ENCODE measurements at places on chromosomes 2 and 18. TPM values are rescaled to one million over a fixed set of nuclear protein-coding genes. Genes with fewer than 3 reads are reported as not detected.

DNA sequence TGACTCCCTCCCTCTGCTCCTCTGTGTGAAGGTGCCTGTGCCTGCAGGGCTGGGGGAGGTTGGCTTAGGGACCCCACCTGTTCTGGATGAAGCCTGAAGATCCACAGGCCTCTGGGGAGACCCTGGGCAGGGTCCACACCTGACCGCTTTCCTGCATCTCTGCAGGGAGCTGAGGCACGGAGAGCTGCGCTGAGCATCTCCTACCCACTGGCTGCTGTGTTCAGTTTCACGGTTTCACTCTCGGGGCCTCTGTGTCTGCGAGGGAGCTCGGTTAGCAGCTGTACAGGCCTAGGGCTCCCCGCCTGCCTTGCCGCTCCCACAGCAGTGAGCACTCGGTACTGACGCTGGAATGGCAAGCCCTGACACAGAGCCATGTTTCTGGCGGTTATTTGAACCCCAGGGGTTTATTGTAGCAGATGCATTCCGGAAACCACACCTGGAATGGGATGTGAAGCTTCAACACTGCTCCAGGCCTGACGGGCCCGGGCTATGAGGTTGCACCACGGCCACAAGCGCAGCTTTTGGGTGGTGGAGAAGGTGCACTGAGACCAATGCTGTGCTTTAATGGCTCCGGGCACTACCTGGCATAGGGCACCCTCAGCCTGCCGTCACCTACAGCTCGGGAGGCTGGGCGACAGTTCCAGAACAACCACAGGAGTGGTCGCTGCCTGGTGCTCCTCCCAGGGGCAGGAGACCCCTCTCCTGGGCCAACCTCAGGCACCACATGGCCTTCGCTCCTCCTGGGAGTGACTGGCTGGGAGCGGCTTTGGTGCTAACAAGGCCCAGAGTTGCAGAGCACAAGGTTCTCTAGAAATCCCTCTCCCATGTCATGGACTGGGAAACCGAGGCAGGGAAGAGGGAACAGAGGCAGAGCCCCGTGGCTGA lies 257.9 kb downstream of the NDUFA10 start:
- DNase-seq, result no peak

DNA sequence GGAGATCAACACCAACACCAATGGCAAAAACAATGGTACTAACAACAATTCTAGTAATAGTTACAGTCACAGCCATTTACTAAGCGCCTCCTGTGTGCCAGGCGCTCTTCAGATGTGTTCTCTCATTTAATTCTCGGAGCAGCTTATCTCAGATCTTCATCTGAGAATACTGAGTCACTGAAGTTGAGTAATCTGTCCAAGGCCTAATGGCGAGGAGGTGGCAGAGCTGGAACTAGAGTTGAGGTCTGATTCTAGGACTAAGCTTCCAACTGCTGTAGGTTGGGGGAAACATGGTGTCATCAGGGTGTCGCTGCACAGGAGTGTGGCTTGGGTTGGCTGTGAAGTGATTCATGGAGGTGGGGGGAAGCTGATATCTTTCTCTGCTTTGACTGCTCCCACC lies 156.1 kb downstream of the DYSF start:
- no peak for DNase-seq

Gene SERPINB13
- not detected for polyA plus RNA-seq

DNA sequence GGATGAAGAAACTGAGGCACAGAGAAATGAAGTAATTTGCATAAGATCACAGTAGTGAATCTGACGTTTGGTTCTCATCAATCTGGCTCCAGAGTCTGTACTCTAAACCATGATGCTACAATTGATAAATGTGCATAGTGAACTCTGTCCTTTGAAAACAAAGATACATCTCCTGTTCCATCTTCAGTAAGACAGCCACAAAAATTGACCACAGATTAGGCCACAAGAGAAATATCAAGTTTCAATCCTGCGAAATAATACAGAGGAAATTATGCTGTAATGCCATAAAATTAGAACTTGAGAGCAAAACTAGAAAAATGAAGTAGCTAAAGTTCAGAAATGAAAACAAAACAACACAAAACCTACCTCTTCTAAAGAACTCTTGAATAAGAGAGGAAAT lies 28.4 kb downstream of the FAM98A start:
- DNase-seq, result no peak

DNA sequence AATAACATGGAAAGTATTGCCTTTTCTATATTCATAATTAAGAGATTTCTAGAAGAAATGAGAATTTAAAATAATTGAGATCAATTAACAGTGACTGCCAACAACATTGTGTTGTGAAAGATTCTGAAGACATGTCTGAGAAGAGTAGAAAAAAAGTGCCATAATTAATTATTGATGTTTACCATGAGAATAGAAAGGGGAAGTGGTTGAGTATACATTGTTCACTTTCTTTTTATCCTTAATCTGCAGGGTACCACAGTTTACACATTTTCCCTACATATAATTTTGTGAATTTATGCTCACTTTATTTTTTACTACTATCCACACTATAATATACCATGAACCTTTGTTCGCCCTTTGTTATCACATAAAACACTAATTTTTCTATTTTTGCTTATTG lies 47.1 kb upstream of the UBE2E3 start:
- DNase-seq, result no peak

GRCh38 chr2:168243061-168243460 lies 4.3 kb downstream of the STK39 start:
- no peak for DNase-seq

Gene IL1F10
- polyA plus RNA-seq, result not detected

GRCh38 chr18:12883372-12883683 lies 709 bp downstream of the PTPN2 start:
- DNase-seq, result peak; percentile 36

DNA sequence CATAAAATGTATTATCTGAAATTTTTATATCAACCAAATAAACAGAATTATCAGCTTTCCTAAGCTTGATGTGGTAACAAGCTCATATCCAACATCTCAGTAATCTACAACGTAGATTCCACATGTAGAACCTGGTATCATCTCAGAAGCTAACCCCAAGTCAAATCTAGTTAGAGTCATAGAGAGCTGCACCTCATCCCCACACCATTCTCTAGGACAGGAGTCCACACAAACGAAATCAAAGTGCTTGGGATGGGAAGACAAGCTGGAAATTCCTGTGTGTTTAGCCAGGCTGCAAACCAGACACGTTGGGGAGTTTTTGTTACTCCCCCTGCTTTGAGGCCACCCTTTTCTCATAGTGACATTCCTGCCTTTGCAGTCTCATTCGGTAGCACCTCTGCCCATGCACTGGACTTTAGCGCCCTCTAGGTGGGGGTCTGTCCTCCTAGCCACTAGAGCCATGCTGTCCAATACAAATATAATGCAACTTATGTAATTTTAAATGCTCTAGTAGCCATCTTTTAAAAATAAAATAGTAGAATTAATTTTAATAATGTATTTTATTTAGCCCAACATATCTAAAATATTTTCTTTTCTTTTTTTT lies 28.1 kb upstream of the SATB2 start:
- no peak for DNase-seq

Gene VWA3B
- polyA plus RNA-seq, result 0.40 TPM

Gene SIX3
- polyA plus RNA-seq, result not detected

Gene IL36B
- not detected for polyA plus RNA-seq

Gene ABCG8
- polyA plus RNA-seq, result 0.75 TPM

DNA sequence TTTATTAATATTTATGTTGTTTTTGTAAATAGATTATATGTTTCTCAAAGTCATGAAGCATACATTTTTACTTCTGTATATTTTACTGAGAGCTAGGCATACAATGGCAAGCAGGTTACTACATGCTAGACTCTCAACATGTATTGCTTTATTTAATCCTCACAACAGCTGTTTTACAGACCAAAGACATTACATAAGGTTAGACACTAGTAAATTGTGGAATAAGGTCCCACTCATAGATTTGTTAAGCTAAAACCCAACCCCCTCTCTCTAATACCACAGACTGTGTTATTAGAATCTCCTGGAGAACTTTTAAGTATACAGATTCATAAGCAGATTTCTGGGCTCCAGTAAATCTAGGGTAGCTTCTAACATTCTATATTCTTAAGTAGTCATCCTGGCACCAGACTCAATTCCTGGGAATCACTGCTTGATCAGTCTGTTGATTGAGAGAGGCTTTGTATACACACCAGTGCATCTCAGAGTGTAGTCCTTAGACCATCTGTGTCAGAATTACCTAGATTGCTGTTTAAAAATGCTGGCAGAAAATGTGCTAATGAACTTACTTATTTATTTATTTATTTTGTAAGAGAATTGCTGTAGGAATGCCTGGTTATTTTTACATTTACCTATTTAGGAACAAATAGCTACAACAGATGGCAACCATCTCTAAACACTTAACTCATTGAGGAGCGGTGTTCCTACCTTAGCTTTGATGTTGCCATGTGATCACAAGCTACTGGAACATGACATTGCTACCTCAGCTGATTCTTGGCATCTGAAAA lies 153.5 kb upstream of the CAVIN2 start:
- no peak for DNase-seq

GRCh38 chr2:24047703-24048033 lies 477 bp upstream of the WDCP start:
- DNase-seq, result no peak

- no peak for DNase-seq
These were observed 52.8 kb upstream of the PTMA start for GRCh38 chr2:231655488-231655887.

Gene TSPYL6
- 0.06 TPM for polyA plus RNA-seq

DNA sequence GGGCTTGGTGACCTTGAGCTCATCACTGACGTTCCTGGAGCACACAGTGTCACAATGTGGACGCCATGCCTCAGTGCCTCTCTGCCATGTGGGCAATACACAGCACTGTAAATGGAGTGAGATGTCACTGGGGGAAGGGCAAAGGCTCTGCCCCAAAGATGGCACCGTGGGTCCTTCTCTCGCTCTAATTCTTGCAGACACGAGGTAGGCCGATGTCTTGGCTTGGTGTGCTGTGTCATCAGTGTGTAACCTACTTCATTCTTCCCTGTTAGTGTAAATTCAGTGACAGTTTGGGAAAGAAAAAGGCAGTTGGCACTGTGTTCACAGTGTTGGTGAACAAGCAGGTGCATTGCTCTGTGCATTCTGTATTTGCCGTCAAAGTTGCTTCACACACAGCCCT lies 309.3 kb upstream of the MYT1L start:
- DNase-seq, result no peak

Gene SLC16A14
- 7.6 TPM for polyA plus RNA-seq

Gene ASPRV1
- polyA plus RNA-seq, result 4.6 TPM

Gene GATA6
- polyA plus RNA-seq, result 6.8 TPM

GRCh38 chr18:55109818-55110414 lies 150.7 kb upstream of the CCDC68 start:
- DNase-seq, result no peak

Gene ACKR3
- 72.7 TPM for polyA plus RNA-seq

Gene TOGARAM2
- 0.89 TPM for polyA plus RNA-seq

GRCh38 chr2:150690870-150691269 lies 203.4 kb upstream of the RND3 start:
- no peak for DNase-seq

Gene RRM2
- 49.4 TPM for polyA plus RNA-seq

Gene NAT8
- 26.7 TPM for polyA plus RNA-seq

DNA sequence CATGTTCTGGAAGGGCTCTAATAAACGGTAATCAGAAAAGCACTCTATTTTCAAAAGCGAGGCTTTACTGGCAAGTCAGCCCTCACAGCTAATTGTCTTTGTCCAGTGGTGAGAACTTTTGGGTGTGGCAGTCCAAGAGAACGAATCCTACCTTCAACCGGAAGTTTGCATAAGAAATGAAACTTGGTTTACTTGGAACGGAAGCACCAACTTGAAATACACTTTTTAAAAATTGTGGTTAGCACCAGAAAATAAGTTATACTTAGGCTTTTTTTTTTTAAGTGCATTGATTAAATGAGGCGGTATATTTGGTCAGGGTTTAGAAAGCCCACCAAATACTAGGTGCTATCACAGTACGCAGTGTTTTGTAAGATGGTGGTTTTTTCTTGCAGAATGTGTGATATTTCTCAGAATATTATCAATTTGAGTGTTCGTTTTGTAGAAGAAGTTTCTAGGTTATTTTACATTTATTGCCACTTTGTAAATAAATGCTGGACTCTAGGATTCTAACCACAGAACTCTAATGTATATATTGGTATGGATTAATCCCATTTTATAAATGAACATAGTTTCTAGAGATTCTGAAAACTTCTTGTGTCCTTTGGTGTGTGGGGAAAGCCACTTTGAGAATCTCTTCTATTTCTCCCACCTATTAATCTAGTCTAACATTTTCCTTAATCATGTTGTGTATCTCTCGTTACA lies 1.2 kb downstream of the MYL12A start:
- DNase-seq, result no peak

Gene SLC19A3
- polyA plus RNA-seq, result 6.6 TPM

DNA sequence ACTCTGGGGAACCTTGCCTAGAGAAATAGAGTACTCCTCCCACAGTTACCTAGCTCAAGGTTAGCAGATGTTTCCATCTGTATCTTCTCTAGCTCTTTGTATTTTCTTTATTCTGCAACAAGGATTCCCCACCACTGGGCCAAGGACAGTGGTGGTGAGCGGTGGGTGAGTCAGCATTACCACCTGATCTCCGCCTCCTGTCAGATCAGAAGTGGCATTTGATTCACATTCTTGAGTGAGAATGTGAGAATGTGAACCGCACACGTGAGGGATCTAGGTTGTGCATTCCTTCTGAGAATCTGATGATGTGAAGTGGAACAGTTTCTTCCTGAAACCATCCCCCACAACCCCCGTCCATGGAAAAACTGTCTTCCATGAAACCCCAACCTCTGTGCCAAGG lies 9.0 kb downstream of the EPB41L3 start:
- no peak for DNase-seq

Gene HOXD3
- polyA plus RNA-seq, result 20.5 TPM

Gene ITSN2
- 27.7 TPM for polyA plus RNA-seq

DNA sequence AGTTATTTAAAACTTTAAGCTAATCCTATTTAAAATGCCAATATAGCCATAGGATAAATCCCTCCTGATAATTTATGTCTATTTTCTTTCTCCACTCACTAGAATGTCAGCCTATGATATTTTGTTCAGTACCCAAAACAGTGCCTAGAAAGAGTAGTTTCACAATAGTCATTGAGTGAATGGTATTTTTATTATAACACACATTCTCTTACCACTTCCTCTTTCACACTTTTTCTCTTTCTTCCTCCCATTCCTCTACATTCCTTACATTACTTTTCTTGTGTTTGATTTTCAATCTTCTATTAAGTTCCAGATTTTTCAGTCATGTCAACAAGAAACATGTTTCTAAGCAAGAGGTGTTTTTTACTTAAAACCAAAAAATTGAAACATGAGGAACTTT lies 327.6 kb upstream of the UBE2E3 start:
- no peak for DNase-seq

Gene ATG9A
- 43.8 TPM for polyA plus RNA-seq

- no peak for DNase-seq
These were observed 9.5 kb upstream of the MALL start for GRCh38 chr2:110124939-110125691.

Gene SLC5A7
- polyA plus RNA-seq, result 0.64 TPM

Gene RNF144A
- 54.6 TPM for polyA plus RNA-seq

- DNase-seq, result no peak
These were observed 995 bp downstream of the MBD5 start for GRCh38 chr2:148021886-148022285.

GRCh38 chr2:237434866-237435311 lies 20.9 kb upstream of the COL6A3 start:
- no peak for DNase-seq

Gene HNRNPA3
- 739 TPM for polyA plus RNA-seq

- no peak for DNase-seq
These were observed 10.4 kb upstream of the EVA1A start for GRCh38 chr2:75570948-75571729.

GRCh38 chr2:122239440-122239839 lies 484.0 kb downstream of the TSN start:
- DNase-seq, result no peak

Gene GIGYF2
- 64.8 TPM for polyA plus RNA-seq
